ENCODE measurements at places on chromosomes 12 and 14.

- DNase-seq, result no peak
Measured at GRCh38 chr12:96246926-96247505, 52.8 kb downstream of the ELK3 start.

DNA sequence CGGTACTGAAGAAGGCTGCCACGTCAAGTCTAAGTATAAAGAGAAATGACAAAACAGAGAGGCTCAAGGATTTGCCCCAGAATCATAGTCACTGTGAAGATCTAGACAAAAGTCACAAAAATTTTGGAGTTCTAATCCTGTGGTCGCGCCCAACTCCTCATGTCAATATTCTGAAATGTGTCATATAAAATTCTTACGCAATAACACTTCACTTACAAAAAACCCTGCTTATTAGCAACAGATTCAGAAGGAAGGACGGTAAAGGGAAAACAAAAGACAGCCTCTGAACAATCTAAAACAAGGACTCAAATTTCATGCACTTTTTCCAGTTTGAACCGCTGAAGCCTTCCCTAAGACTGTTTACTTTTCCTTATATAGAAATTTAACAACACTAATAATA lies 94.7 kb downstream of the TSPAN8 start:
- DNase-seq, result no peak

DNA sequence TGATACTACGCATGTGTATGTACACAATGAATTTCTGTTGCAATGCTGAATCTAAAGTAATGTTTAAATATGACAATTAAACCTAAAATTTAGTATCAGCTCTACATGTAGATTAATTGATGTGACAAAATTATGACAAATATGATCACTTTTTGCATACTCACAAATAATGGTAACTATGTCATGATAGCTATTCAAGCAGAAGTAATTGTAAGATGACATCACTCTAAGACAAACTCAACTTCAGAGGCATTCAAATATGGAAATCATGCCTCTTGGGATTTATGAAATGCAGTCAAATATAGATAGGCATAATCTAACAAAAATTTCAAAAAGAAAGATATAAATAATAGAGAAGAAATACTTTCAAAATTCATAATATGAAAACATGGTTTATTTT lies 571.7 kb upstream of the LRFN5 start:
- DNase-seq, result no peak

DNA sequence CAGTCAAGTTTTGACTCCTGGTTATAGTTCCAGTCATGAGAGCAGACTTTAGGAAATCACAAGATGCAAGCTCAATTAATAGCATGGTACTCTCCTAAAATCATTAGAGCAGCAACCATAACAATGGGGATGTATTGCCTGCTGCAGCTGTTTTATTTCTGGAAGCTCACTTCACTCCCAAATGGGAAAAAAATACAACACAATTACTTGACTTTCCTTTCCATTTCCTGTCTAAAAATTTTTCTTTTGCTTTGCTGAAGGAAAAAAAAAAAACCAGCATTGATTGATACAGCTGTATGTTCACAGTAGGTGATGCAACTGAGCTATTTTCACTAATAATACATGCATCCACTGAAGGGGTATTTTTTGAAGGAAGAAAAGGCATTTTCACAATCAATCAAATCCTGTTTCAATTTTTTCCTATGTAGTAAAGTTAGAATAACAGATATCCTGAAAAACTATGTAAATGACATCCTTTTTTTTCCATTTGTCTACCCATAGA lies 143.9 kb upstream of the NOVA1 start:
- no peak for DNase-seq

DNA sequence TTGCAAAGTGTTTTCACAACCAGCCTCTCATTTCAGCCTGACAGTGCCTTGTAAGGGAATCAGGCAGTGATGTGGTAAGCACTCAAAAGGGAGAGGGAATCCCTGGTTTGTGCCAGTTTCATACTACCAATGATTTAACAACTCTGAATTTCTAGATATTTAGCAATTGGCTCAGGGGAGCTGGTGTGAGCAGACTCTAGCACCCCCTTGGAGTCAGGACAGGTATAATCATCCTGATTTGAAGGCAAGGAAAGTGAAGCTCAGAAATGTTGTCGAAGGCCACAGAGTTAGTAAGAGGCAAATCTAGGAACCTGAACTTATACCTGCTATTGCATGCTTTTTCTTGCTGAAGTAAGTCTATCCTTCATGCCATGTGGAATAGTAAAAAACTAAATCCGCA lies 63.1 kb upstream of the DACT1 start:
- DNase-seq, result no peak

DNA sequence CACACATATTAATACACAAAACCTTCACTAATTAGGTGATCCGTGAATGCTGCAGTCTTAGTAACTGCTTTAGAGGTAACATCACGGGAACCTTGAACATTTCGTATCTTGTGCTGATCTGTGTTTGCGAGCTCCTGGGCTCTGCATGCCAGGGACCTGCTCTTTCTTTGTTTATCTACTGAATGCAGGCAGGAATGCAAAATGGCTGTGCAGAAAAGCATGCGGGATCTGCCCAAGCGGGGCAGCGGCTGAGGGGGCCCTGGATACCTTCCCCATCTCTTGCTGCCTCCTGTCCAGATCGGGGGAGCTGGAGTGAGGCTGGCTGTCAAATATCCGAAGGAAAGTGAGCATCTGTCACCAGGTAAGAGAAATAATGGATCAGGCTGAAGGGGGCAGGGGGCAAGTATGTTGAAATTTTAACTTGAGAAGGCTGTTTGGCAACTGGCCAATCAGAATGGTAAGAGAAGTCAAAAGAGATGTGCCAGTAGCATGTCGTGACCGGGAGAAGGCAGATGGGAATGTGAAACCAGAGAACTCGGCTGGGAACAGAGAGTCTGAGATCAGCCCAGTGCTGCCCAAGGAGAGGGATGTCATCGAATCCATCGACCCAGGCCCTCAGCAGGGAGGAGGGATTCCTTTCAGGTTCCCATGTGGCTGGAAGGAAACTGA lies 191.4 kb downstream of the TTC7B start:
- no peak for DNase-seq

GRCh38 chr12:57244312-57244696 lies 6.7 kb downstream of the STAC3 start:
- DNase-seq, result no peak

DNA sequence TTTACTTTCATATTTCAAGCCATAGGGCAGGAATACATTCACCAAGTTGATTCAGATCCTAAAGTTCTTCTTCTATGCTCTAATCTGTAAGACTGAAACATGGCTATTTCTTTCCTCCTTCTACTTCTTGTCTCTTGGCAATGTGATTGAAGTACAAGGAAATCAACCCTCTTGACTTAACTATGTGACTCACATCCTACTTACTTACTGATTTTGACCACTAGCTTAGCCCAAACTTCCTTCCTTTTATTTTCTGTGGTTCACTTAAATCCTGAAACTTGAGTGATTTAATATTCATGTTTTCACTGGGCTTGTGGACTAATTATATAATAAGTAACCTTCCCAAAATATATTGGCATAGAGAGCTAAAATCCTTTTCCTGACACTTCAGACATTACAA lies 111.2 kb upstream of the NOVA1 start:
- no peak for DNase-seq

DNA sequence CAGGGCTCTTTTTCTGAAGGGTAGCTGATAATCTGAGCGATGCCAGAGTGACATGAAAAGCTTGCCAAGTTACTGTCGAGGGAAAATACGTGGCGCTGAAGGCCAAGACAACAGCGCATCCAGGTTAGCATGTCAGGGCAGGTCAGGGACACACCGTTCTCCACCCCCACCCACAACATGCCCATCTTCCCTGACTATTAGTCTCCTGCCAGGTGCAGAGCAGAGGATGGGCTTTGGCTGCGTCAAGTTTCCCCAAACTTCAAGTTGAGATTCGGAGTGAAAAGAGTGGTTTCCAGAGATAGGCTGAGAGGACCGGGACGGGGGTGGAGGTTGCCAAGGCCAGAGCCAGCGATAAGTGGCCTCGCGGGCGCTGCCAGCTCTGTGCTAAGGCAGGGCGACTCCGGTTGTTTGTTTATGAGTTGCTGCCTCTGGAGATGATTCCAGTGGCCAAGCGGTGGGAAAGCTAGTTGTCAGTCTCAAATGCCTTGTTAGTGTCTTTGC lies 1.7 kb downstream of the TRHDE start:
- DNase-seq, result peak; percentile 72

DNA sequence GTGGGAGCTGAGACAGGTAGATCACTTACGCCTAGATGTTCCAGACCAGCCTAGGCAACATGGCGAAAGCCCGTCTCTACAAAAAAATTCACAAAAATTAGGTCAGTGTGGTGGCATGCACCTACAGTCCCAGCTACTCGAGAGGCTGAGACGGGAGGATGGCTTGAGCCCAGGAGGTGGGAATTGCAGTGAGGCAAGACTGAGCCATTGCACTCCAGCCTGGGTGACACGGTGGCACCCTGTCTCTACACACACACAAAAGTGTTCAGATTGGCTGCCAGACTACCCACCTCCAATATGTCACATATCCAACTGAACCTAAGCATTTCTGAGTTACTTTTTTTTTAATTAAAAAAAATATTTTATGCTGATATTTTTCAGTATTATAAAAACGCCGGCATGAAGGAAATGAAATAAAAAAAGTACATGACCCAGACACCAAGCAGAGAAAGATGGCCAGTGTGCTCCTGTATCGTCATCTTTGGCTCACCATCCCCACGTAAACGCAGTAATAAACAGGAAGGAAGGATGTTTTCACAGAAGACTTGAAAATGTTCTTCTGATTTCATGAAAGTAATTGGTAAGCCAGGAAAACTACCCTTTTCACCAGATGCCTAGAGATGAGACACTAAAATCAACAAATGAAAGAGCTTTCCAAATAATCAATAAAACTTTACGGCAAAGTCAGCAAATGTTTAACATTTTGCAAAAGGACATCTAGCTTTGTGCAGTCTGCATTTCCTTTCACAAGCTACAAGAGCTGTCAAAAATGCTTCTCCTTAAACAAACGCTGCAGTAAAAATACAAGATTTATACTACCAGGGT lies 26.4 kb downstream of the CDC42BPB start:
- DNase-seq, result no peak

DNA sequence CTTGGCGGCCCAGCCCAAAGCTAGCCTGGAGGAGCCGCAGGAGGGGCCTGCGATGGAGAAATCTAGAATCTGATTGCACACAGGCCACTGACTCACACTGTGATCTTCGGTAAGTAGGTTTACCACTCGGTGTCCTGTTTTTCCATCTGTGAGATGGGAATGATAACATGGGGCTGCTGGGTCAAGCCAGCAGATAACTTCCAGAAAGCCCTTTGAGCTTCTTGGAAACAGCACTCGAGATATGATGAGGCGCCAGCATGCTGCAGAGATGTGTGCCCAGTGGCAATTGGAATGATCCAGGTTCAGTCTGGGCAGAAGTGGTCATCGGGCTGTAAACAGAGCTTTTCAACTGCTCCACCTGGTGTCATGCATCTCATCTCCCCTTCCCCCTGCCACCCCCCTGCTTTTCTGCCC lies 771.3 kb upstream of the TBX3 start:
- DNase-seq, result no peak

DNA sequence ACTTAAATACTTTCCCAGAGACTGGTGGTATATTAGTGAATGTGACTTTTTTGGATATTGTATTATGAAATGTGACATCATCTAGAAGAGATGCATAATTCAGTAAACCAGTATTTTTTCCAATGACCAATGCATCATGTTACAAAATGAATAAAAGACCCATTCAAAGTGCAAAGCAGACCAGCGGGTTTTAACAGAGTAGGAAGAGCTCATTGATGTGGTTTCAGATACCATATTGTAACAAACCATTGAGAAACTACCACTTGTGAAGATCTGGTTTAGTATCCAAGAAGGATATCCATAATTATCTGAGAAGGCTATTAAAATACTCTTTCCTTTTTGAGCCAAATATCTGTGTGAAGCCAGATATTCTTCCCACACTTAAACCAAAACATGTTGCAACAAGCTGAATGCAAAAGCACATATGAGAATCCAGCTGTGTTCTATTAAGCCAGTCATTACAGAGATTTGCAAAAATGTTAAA lies 47.7 kb downstream of the MVK start:
- no peak for DNase-seq

DNA sequence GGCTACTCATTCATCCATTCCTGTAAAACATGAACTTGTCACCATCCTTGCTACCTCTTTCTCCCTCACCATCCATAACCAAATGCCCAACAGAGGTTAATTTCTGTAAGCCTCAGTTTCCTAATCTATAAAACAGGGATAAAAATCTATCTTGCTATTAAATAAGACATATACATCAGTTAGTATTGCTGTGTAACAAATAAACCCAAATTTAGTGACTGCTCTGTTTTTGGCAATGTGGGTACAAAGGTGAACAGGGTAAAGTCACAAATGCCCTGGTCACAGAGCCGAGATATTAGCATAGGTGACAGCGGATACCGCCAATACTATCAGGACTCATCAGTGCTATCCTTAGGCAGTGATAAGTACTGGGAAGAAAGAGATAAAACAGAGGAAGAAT lies 3.6 kb upstream of the FBXO21 start:
- DNase-seq, result no peak

- DNase-seq, result no peak
Measured at GRCh38 chr12:14514154-14514842, 53.4 kb downstream of the PLBD1 start.

- no peak for DNase-seq
Measured at GRCh38 chr12:88993651-88994050, 358.6 kb downstream of the DUSP6 start.

- no peak for DNase-seq
Measured at GRCh38 chr12:92136965-92137721, 8.5 kb downstream of the BTG1 start.

GRCh38 chr14:33777681-33778080 lies 173.2 kb downstream of the EGLN3 start:
- no peak for DNase-seq

DNA sequence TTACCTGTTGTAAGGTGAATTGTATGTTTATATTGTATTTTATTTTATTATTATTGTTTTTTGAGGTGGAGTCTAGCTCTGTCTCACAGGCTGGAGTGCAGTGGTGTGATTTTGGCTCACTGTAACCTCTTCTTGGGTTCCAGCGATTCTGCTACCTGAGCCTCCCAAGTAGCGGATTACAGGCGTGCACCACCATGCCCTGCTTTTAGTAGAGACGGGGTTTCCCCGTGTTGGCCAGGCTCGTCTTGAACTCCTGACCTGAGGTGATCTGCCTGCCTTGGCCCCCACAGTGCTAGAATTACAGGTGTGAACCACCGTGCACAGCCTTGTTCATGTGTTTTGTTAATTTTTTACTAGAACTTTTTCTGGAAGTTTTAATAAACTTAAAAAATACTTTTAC lies 3.8 kb downstream of the ATF7IP start:
- DNase-seq, result no peak

GRCh38 chr12:2669560-2669959 lies 125.2 kb upstream of the FKBP4 start:
- DNase-seq, result peak; percentile 14

GRCh38 chr14:62071039-62071438 lies 308.8 kb downstream of the SNAPC1 start:
- no peak for DNase-seq

Data from aorta (tissue), 5 donors.